ENCODE measurements at places on chromosomes 1 and 21.

- no peak for DNase-seq
Measured at GRCh38 chr1:242033447-242033846, 34.5 kb upstream of the MAP1LC3C start.

DNA sequence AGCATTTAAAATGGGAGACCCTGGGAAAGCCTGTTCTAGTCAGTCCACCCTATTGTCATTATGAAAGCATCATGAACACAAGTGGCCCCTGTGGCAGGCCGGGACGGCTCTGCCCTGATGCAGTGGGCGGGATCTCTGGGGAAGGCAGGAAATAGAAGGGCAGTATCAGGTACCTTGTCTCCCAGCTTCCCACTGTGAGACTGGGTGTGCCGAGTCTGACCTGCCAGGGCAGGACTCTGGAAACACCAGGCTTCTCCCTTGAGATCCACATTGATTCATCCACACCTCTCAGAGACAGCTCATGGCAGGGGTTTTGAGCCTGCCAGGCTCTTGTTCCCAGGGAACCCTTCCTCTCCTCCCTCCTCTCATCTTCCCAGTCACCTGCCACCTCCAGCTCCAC lies 24.5 kb upstream of the GNPAT start:
- DNase-seq: no peak

DNA sequence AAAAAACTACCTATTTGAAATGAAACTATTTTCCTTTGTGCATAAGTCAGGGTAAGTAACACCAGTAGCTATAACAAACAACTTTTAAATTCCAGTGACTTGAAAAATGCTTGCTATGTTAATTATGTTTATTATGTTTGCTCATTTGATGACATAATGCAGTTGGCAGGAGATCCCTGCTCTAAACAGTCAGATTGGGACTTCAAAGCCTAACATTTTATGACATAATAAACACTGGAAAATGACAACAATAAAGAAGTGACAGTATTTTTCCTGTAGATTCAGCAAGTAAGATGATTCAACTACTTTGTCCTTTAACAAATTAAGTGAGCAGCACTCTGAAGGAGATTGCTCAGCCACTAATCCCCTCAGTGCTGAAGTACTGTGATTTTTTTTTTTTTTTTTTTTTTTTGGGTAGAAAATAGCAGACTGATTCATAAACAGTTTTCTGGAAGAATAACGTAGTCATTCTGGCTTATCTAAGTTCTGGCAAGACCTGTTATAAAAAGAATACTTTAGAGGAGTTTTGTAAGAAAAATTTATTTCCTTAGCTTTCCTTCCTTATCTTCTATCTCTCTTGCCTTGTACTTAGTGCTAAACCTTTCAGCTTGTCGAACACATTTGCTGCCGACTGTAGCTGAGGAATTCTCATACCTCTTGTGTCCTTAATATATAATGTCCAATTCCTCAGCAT lies 207.2 kb downstream of the PTGER3 start:
- DNase-seq: no peak

- no peak for DNase-seq
Measured at GRCh38 chr1:97791251-97791650, 129.6 kb downstream of the DPYD start.

DNA sequence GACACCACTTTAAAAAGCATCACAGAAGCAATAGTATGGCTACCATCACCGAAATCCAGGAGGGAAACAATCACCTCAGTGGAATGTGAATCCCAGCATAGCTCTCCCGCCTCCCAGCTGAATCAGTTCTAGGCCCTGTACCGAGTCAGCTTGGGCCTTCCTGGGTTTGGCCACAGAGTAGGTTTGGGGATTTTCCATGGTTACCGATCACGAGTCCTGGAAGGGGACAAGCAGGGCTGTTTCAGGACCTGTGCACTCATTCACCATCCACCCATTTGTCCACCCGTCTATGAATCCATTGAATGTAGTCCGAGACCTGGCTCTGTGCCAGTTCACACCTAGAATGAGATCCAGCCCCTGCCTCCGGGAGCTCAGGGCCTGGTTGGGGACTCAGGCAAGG lies 94.2 kb downstream of the ARHGEF10L start:
- no peak for DNase-seq

DNA sequence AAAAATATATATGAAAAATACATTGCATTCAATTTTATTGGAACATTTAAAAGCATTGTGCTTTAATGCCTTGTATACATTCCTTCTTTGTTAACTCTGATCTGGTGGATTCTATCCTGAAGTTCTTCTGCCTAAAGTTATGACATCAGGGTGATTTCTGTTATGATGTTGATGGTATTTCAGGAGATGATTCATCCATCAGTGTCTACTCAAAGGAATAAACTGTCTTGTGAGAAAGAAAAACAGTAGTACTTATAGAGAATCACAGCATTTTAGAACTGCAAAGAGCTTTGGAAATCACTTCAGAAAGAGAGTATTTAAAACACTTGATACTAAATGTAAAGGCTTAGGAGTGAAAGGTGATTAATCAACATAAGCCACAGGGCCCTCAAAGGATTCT lies 155.7 kb downstream of the PTPRC start:
- DNase-seq: no peak

DNA sequence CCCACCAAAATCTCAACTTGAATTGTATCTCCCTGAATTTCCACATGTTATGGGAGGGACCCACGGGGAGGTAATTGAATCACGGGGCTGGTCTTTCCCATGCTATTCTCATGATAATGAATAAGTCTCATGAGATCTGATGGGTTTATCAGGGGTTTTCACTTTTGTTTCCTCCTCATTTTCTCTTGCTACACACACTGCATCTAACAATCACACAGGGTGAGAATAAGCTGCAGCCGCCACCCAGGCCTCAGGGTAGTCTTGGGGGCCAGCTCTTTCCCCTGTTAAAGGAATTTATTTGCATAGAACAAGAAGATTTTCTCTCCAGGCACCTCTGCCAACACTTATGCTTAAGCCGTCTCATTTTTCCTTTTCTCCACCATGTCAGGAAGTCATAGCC lies 26.0 kb upstream of the GBP6 start:
- DNase-seq: no peak

DNA sequence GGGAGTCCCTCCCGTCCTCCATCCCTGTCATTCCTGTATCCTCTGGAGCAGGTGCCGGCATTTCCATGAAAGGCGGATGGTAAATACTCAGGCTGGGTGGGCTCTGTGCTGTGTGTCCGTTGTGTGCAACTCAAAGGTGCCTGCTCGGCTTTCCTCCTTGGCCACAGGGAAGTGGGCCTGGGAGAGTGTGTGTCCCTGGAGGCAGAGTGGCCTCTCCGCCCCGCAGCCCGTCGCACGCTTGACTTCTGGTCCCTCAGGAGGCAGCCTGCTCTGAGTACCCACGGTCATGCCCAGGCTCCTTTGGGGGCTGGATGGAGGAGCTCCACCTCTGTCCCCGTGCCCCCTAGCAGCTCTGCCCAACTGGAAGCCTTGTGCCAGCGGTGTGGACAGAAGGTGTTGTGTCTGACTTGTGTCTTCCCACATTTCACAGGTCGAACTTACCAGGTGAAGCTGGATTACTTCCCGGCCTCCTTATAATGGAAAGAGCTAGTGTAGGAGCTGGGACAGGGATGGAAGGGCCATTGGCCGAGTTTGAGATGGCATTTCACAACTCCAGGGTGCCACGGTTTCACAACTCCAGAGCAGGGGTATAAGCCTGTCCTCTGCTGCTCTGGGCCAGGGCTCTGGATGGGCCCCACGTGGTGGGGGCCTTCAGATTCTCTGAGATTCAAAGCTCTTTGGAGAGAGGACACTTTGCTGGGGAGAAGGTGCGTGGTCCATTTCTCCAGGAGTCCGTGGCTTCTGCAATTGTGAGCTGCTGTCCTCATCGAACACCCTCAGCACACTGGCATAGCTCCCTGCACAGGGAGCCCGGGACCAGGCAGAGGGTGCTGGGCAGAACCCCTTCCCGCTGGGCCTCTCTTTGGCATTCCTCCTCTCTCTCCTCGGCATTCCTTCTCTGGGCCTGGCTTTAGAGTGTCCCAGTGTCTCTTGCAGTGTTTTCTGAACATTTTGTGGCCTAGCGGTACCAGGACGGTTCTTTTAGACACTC lies 152.7 kb upstream of the COL6A1 start:
- DNase-seq: no peak

DNA sequence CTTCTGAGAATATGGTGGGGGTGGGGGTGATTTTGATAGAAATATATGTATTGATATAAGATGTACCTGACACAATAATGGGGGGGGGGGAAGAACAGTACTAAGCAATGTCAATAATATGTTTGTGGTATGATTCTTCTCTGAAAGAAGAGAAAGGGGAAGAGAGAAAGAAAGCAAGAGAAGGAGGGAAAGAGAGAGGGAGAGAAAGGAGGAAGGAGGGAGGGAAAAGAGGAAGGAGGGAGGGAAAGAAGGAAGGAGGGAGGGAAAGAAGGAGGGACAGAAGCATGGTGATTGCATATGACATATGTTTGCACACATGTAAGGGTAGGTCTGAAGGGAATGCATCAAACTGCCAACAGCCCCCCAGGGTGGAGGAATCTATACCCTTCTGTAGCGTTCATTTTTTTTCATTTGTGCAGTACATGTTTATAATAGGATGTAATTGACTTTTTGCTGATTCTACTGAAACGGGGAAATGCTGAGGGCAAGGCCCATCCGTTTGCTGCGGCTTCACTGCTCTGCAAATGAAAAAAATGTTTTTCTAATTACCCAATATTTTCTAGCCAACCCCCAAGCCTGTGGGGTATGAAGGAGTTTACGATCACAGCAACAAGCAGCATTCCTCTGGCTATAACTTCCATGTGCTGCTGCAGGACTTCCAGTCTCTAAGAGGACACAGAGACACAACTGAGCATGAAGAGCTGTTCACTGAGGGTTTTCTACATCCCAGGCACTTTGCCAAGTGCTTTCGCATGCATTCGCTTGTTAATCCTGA lies 119.3 kb upstream of the ZC3H12A start:
- no peak for DNase-seq

DNA sequence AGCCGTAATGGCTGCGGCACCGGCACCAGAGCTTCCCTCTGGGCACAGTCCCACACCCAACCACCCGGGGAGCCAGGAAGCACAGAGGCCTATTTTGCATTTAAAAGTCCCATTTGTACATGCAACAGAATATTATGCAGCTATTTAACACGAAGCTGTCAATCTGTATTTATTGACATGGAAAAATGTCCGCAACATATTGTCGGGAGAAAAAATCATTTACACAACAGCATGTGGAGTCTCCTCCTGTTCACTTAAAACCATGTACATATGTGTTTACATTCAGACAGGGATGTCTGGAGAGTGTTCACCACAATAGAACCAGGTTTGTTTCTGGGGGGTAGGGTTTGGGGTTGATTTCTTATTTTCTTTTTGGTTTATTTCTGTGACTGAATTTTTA lies 63.4 kb upstream of the GRIK3 start:
- DNase-seq: no peak

DNA sequence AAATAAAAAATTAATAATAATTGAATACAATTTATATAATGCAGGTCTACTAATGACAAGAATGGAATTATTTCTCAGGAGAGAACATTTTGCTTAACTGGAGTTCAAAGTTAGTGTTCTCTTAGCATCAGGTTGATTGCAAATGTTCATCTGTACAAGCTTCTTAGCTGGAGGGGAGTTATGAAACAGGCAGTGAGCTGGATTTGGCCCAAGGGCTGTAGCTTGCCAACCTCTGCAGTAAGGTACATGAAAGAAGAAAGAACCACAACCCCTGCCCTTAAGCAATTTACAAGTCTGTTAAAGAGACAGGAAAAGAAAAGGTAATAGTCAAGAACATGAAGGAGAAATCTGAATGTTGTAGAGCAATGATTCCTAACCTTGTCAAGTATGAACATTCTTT lies 17.0 kb downstream of the LPGAT1 start:
- no peak for DNase-seq

GRCh38 chr1:44524655-44525500 lies 119.8 kb downstream of the RNF220 start:
- no peak for DNase-seq

DNA sequence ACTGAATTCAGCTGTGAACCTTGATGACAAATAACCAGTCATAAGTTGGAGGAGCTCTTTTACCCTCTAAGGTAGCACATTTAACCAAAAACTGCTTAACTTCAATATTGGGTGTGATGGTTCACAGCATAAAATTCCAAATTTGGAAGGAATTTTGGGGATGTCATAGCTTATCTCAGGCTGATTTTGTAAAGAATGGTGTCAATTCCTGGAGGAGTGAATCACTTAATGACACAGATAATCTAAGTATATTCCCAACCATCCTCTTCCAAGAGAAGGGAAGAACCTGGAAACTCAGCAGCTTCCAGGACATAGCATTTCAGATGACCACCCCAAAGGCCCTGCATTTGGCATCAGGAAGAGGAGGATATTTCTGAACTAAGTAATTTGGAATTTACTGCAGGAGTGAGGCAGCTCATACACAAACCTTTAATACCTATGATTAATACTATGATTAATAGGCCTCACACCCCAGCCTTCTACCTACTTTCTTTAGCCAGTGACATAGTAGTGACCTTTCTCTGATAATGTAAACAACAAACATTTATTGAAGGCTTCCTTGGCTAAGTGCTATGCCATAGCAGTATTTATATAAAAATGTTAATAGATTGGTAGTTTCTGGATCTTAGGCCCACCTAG lies 14.5 kb downstream of the GLUL start:
- DNase-seq: no peak

DNA sequence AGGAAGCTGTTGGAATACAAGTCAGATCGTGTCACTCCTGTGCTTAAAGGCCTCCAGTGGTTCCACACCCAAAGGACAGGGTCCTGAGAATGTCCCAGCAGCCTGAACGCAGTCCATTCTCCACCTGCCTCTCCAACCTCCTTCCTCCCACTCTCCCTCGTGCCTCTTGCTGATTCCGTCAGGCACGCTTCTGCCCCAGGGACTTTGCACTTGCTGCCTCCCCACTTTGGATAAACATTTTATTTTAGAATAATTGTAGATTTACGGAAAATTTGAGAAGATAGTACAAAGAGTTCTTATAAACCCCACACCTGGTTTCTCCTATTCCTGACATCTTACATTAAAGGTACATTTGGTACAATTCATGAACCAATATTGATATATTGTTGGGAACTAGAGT lies 28.4 kb upstream of the LDLRAP1 start:
- DNase-seq: no peak

- no peak for DNase-seq
Measured at GRCh38 chr1:57483954-57484353, 60.1 kb upstream of the DAB1 start.

GRCh38 chr21:45836694-45837670 lies 144.6 kb upstream of the COL6A1 start:
- DNase-seq: no peak

GRCh38 chr1:1080122-1080757 lies 6.1 kb upstream of the RNF223 start:
- peak; percentile 17 for DNase-seq

Data from NCI-H774 (cell line).